ENCODE measurements at places on chromosomes 4 and X.
A peak's percentile ranks its signal among the peaks of the same experiment; 100 is the strongest.

- no peak for DNase-seq
Measured at GRCh38 chr4:95507147-95507546, 41.6 kb downstream of the UNC5C start.

DNA sequence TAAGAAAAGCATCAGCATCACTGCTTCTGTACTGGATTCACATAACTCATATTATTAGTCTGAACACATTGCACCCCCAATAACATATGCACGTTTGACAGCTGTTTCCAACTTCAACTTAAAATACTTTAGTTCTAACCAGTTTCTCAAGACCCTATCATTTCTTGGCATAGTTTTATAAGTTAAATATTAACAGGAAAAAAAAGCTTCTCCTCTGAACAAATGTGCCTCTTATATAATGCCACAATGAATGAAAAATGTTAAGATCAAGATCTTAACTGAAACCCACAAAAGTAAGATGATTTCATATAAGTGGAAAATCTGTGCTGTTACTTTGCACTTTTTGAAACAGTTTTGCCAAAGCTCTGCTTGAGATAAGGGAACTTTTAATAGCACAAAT lies 652.8 kb upstream of the FAM241A start:
- DNase-seq: no peak

GRCh38 chr4:821181-821591 lies 4.7 kb downstream of the CPLX1 start:
- DNase-seq: no peak

GRCh38 chr4:88178626-88179231 lies 20.3 kb upstream of the ABCG2 start:
- DNase-seq: no peak

DNA sequence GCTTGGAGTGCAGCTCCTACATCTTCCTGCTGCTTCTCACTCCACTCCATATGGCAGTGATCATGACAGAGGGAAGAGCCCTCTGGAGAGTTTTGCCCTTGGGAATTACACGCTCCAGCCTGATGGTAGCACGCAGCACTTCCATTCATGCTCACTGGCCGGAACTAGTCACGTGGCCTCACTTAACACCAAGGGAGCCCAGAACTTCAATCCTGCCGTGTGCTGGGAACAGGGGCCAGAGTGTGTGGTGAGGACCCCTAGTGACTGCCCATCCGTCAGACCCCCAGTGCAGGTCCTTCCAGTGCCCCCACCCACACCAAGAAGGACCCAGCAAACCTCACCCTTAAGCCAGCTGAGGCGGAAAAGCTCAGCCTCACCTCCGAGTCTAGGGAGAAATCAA lies 230.7 kb downstream of the EVC2 start:
- no peak for DNase-seq

DNA sequence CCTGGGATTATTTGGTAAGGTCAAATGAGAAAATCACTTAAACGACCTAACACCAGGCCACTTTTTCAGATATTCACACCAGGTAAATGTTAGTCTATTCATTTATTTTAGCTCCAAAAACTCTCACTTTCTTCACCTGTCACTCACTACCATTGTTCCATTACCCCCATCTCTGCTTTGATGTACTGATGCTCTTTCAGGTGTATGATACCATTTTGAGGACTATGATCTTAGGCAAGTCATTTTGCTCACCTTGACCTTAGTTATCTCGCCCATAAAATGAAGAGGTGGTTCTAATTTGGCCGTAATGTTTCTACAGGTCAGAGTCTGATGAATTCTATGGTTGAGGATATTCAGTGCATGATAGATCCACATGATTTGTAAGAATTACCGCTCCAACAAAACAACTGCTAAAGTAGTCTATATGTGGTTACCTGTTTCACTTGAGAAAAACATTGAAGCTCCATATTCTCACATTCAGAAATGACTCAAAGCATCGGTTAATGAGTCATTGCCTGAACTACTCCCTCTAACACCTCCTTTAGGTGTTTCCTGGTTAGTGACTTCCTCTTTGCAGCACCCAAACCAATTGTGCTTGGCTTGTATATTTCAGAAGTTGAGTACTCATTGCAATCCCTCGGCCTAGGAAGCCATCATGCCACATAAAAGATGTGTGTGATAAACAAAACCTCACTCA lies 4.5 kb downstream of the DTHD1 start:
- DNase-seq: no peak

DNA sequence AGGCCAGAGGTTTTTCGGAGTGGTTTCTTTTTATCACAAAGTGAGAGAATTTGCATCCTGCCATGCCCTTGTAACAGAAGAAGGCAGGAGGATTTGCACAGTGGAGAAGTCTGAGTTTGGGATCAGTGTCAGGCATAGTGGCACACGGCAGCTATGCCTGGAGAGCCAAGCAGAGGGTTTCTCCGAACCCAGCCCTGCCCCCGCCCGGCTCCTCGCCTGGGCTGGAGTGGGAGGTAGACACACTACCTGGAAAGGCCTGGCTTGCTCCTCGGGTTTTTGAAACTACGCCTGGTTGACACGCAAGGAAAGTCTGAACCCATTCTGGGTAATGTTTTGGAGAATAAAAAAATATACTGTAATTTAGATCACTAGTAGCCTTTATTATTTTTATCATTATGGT lies 1653.6 kb upstream of the TENM3 start:
- DNase-seq: no peak

DNA sequence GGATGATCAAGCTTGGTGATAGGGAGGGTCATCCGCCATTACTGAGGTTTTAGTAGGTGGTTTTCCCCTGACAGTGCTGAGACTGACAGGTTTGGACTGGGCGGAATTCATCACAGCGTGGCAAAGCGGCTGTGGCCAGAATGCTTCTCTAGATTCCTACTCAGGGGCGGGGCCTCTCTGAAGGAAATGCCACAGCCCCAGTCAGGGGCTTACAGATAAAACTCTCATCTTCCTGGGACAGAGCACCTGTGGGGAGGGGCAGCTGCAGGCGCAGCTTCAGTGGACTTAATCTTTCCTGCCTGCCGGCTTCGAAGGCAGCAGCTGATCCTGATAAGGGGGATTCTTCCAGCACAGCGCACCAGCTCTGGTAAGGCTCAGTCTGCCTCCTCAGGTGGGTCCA lies 316.7 kb downstream of the RPA4 start:
- DNase-seq: no peak

DNA sequence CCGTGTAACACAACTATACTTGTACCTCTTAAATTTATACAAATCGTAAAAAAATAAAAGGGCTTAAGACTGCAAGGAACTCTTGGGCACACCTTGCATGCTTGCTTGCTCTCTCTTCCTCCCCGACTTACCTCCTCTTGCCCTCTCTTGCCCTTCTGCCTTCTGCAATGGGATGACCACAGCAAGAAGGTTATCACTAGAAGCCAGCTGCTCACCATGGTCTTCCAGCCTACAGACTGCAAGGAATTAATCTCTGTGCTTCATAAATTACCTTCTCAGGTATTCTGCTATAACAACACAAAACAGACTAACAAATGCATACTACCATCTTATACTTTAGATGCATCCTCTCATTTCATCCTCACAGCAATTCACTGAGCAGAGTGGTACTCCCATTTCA lies 92.1 kb downstream of the MRPL1 start:
- no peak for DNase-seq

GRCh38 chr4:168724243-168724642 lies 227.4 kb downstream of the PALLD start:
- no peak for DNase-seq

DNA sequence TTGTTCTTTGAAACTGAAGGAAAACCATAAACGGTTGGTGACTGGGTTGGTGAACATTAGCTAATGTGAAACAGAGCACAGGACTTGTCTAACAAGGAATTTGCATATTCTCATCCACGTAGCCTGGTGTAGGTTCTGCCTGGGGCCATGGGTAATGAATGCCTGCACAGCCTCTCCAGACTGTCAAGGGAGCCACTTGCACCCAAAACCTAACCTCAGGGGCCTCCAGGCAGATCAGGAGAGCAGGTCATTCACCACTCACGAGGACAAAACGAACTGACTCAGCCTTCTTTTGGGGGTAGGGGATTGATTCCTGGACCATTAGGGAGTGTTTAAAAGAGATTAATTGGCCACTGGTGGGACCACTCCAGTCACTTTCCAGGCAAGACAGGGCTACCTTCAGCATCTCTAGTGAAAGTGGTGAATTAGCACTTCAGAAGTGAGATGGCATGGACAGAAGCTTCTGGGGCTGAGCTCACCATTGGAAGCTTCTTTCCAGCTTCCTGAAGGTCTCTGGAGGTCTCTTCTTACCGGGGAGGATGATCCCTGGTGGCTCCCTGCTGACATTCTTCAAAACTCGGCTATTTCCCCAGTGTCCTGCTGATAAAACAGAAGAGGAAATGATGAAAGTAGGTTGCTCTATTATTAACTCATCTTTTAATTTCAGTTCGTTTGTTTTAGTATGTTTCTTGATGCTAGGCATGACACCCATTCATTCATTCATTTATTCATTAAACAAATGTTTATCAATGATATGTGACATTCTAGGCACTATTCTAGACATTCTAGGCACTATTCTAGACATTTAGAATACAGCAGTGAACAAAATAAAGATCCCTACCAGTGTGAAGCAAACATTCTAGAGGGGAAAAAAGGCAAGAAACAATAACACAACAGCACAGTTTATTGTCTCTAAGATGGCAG lies 104.5 kb upstream of the LNX1 start:
- DNase-seq: no peak

DNA sequence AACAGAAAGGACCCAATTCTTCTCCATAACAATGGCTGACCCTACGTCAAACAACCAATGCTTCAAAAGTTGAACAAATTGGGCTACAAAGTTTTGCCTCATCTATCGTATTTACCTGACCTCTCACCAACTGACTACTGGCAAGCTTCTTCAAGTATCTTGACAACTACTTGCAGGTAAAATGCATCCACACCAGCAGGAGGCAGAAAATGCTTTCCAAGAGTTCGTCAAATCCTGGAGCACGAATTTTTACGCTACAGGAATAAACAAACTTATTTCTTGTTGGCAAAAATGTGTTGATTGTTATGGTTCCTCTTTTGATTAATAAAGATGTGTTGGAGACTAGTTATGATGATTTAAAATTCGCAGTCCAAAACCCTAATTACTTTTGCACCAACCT lies 6.7 kb upstream of the GAB1 start:
- no peak for DNase-seq

DNA sequence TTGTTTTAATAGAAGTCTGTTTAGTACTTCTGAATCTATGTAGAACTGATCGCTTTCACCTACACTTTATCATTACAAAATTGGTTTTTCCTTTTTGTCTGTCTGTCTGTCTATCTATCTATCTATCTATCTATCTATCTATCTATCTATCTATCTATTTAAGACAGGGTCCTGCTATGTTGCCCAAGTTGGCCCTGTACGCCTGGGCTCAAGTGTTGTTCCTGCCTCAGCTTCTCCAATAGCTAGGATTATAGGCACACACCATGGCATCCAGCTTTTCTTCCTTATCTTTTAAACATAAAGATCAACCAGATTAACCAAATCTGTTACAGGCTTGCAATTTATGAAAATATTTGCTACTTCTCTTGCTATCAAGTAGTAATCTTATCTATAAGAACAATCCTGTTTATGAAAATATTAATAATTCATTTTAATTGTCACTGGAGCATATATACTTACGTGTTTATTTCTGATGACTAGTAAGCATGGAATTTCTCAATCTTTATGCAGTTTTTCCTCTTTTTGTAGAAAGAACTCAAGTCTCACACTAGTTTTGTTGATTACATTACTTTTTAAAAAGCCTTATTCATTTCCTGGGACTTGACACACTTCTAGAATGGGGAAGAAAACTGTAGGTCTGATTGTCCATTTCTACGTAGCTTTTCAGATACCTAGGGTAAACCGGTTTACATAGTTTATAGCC lies 24.5 kb downstream of the KIAA0232 start:
- DNase-seq: no peak

GRCh38 chr4:67765928-67766327 lies 11.7 kb upstream of the GNRHR start:
- no peak for DNase-seq

GRCh38 chr4:77852892-77853495 lies 9.6 kb upstream of the MRPL1 start:
- DNase-seq: no peak

DNA sequence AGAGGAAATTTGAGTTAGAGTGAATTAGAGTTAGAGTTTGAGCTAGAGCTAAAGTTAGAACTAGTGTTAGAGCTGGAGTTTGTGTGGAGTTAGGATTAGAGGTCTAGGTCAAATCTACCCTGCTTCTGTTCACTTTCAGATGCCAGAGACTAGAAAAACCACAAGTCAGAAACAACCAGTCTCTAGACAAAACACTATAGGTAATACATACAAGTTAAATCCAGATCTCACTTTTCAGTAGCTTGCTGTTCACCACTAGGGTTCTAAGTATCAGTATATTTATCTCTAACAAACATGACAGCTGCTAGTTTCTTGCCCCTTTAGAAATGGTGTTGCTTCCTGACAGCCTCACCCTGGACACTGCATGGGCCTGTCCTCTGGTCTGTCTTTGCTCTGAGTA lies 300.7 kb downstream of the ARAP2 start:
- DNase-seq: no peak

GRCh38 chrX:119145241-119145653 lies 17.6 kb upstream of the KIAA1210 start:
- peak; percentile 36 for DNase-seq

DNA sequence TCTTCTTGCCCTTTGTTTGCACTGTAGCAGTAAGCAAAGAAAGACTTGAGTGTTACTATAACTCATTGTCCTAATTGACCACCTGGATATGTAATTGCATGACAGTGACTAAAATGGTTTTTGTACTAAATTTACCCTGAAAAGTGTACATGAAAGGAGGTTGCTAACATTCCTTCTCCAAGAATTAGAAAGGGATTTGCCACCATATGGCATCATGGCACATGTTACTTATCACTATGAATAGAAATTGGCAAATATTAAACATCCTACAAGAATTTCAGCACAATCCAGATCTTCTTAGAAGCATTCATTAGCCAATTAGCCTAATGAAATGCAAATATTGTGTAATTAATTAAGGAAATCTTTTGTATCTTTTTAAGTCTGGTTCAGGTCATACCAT lies 834.2 kb downstream of the STPG2 start:
- no peak for DNase-seq

DNA sequence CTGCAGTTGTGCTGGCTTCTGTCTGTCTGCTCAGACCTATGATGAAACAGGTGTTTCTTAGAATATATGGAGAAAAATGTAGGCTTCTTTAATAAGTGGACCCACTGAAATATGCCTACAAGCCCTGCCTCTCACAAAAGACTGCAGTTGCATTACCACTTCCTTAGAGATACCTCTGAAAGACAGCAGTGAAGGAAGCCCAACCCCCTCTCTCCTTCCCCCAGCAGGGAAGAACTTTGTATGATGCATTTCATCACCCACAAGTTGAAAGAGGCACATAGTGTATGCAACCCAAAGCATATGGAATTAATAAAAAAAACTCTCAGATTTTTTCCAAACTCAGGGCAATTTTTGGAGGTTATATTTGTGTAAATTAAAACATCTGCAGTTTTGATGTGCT lies 916.7 kb downstream of the TECRL start:
- no peak for DNase-seq

- DNase-seq: no peak
Measured at GRCh38 chr4:6280365-6280996, 10.8 kb downstream of the WFS1 start.

GRCh38 chr4:141425124-141425523 lies 204.4 kb downstream of the ZNF330 start:
- peak; percentile 24 for DNase-seq

- no peak for DNase-seq
Measured at GRCh38 chr4:162201673-162202072, 37.9 kb upstream of the FSTL5 start.

- DNase-seq: no peak
Measured at GRCh38 chrX:87489071-87489470, 28.5 kb upstream of the KLHL4 start.

GRCh38 chrX:7143941-7144525 lies 3.5 kb upstream of the STS start:
- DNase-seq: no peak

- DNase-seq: no peak
Measured at GRCh38 chr4:15349965-15350364, 77.9 kb upstream of the C1QTNF7 start.

Data from GM03348 (cell line).